Stimulated activated naive CD8-positive, alpha-beta T cell treated with anti-CD3 and anti-CD28 coated beads, Interleukin-15, amount 100 ng/mL, for 72 hours (primary cell): ENCODE measurements at places on chromosomes 1 and 21.

DNA sequence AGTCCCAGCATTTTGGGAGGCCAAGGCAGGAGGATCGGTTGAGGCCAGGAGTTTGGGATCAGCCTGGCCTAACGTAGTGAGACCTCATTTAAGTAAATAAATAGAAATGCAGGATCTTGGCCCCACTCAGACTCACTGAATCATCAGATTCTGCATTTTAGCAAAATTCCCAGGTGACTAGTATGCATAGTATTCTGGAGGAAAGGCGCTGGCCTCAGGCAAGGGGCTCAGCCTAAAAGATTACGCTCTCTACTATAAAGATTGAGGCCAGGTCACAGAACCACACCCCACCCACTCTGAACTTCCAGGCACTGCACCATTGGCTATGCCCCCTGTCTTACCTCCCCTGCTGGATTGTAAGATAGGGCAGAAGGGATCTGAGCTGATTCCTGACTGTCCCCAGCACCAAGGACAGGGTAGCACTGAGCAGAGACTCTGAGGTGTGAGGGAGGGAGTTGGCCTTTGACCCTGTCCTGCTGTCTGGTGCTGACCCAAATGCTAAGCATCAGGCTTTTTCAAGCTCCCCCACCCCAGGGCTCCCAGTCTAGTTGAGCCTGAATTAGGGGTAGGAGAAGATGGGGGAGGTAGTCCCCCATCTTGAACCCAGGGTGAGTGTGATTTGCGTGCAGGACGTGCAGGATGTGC, 2.7 kb downstream of the FOXE3 start:
- no peak for DNase-seq

DNA sequence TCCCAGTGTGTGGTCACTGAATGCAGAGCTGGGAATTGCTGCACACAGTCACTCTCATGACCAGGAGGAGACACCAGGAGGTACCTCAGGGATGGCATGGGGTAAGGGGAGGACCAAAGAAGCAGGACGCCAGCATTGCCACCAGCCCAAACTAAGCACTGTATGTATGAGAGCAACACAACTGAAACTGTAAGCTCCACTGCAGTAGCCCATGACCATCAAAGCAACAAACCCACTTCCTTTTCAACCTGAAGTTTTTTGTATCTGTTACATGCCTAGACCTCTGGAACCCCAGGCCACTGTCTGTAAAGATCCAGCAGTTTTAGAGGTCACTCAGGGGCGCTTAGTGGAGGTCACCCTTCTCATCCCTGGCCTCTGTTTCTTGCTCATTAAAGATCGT, 164.3 kb downstream of the SETD4 start:
- no peak for DNase-seq

GRCh38 chr1:81509594-81509993, 291.1 kb upstream of the ADGRL2 start:
- DNase-seq = no peak

DNA sequence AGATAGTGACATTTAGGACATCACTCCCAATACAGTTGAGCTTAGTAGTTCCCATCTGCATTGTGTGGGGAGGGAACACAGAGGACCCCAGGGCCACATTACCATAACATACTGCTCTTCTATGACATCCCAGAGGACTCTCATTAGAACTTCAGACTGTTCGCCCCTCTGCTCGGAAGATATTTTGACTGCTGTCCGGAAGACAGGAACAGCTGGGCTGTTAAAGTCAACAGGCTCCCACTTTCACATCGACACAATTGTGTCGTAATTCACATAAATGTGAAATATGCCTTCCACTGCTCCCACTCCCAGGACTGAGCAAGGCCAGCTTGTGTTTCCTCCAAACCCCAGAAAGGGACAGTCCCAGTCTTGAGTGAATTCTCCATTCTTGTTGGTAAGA, 158.4 kb downstream of the SEC16B start:
- no peak for DNase-seq

DNA sequence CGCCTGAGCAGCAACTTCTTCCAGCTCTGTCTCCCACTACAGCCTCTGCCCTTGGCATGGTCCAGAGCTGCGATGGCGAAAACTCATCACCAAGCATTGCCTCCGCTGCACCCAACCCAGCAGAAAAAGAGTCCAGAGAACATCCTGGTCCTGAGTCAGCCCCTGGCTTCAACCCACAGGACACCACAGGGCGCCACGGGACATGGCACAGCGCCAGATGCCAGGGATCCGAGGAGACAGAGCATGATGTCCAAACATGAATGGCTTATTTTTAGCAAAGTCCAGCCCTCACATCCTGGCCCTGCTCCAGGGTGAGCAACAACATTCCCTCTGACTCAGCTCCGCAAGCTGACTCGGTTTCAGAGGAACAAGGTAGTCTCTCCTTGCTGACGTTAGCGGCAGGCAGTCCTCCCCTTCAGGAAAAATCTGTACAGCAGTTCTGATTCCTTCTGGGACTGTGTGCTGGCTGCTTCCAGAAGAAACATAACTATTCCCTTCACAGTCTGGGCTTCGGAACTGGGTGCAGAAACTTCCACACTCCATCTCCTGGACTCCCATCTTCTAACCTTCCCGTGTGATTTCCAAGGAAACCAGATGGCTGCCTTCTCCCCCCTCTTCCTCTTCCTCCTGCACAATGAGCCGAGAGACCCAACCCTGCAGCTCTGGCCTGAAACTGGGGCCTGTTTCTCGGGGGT, 131.3 kb downstream of the TOMM20 start:
- no peak for DNase-seq

- no peak for DNase-seq
Observed at GRCh38 chr1:68230484-68230802, 1.9 kb downstream of the WLS start.

GRCh38 chr1:164699815-164700491, 141.0 kb downstream of the PBX1 start:
- DNase-seq = no peak

- DNase-seq = no peak
Observed at GRCh38 chr1:232457595-232457994, 172.3 kb downstream of the SIPA1L2 start.

- DNase-seq = no peak
Observed at GRCh38 chr1:10724948-10725847, 71.2 kb downstream of the CASZ1 start.

GRCh38 chr1:98164509-98164908, 243.7 kb upstream of the DPYD start:
- no peak for DNase-seq

GRCh38 chr1:54839824-54840223, 38.7 kb upstream of the TTC22 start:
- no peak for DNase-seq

DNA sequence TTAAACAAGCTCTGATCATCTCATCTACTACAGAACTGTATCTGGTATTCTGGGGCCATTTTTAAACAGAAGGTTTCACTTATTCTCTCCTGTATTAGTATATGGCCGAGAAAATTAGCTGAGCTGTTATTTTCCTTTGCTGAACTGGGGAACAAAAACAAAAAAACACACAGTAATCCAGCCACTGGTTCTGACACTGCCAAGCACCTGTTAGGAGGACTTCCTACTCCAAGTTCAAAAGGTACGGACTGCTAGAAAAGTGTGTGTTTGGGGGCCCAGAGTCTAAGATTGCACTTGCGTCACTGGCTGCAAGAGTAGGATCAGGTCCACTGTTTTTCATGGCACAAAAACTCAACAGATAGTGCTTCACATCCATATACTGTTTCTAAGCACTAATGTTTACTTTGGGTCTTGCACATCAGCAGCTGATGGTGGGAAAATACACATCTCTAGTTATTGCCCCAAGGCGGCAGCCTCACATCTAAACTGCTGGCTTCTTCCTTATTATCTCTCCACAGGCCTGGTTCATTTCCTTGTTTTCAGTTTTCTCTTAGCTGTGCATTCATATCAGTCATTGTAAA, 226.1 kb downstream of the FGGY start:
- no peak for DNase-seq

- no peak for DNase-seq
Observed at GRCh38 chr1:169683661-169684060, 27.8 kb downstream of the SELL start.

GRCh38 chr21:15446223-15446622, 283.6 kb upstream of the USP25 start:
- no peak for DNase-seq

GRCh38 chr1:197200272-197200899, 53.9 kb upstream of the ASPM start:
- no peak for DNase-seq

GRCh38 chr1:196063294-196063693, 544.9 kb downstream of the KCNT2 start:
- DNase-seq = no peak

DNA sequence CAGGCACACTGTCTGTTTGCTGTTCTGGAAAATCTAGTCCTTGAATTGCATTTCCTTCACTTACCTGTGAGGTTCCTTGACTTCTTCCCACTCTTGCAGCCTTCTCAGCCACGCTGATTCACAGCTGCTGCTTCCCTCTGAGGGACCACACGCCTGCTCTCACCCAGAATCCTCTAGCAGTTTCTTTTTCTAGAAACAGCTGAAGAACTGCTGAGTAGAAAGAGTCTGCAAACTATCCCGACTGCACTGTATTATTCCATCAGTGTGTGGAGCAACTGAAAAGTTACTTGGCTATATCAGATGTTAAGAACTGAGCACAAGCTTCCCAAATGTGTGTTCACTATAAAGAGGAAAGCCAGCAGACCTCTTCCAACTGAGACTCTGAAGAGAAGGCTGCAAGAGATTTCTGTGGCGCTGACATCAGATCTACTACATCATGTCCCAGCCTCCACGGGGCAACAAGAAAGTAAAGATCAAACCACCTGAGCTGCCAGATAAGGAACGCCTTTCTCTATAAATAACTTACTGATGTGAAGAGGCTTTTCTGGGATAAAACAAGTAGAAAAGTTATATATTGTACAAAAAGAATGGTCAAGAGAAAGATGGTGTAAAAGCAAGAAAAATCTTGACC, 226.6 kb downstream of the RERE start:
- DNase-seq = no peak

DNA sequence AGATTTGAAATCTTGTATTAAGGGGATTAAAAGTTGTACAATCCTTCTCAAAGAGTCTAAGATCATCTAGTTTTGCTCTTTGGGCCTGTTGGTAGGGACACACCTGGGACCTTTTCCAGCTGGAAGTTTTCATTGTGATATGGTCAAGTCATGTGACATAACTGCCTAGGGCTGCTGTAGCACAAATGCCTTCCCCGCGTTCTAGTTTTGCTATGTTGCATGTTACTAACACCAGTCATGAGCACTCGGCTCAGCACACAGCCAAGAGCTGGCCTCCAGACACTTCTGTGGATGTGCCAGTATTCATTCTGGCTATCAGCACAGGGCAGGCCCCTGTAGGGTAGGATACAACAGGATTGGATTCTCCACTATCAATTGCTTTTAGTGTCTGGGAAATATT, 14.6 kb upstream of the FLG2 start:
- no peak for DNase-seq

DNA sequence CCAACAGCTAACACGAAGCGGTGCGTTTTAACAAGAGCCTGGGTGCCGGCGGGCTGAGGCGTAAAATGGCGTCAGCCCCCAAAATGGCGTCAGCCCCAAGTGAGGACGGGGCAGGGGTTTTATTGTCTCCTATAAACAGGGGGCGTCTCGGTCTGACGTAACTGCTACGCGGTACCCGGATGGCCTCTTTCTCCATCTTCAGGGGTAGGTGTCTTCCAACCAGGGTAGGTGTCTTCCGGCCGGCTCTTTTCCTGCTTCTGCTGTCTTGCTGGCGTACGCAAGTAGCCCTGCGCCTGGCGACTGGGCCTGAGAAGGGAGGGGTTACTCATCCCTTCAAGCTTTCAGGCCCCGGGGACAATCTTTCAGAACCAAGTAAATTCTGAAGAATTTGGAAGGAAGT, 45.3 kb downstream of the LGR6 start:
- DNase-seq = no peak

GRCh38 chr21:44473915-44474555, 18.7 kb downstream of the LRRC3 start:
- DNase-seq = no peak

DNA sequence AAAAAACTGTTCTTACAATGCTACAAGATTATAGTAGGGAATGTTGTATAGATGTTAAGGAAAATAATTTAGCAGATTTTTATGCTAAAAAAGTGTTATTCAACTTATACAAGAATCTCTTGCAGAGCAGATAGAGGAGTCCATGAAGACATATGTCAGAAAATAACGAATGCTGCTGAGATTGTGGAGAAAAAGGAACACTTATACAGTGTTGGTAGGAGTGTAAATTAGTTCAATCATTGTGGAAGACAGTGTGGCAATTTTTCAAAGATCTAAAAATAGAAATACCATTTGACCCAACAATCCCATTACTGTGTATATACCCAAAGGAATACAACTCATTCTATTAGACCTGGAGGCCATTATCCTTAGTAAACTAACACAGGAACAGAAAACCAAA, 286.2 kb upstream of the OLFM3 start:
- no peak for DNase-seq

DNA sequence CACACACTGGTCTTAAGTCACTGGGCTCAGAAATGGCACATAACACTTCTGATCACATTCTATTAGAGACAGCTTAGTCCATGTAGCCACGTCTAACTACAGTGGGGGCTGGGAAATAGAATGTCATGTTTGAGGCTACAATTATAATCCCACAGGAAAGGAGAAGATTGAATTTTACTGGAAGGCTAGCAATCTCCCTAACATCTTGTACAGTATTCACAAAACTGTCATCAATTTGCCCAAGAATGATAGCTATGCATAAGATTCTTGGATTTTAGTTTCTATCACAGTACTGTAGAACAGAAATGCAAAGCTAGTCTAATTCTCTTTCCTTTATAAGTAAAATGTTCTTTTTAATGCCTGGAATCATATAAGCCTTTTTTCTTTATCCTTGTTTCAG, 12.7 kb upstream of the ZMYM6 start:
- DNase-seq = no peak

- no peak for DNase-seq
Observed at GRCh38 chr1:26092422-26092821, 19.2 kb upstream of the PDIK1L start.

- peak; percentile 61 for DNase-seq
Observed at GRCh38 chr1:92784021-92784638, 778 bp downstream of the EVI5 start.

- DNase-seq = no peak
Observed at GRCh38 chr1:15959827-15960446, 16.0 kb downstream of the ZBTB17 start.

- DNase-seq = no peak
Observed at GRCh38 chr21:37695111-37695510, 221.1 kb downstream of the KCNJ6 start.

DNA sequence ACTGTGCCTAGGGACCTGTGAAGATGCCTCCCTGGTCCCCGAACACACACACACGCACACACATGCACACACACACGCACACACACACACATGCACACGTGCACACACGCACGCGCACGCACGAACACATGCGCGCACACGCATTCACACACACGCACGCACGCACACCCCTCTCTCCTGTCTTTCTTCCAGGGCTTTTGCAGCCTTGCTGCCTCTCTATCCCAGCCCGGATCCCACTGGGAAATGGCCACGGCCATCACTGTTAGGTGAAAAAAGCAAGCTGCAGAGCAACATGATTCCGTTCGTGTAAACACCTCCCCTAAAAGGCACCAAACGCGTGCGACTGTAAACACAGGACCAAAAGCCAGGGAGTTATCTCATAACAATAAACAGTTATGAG, 39.7 kb downstream of the NKAIN1 start:
- DNase-seq = no peak
